CD4-positive, alpha-beta T cell treated with Interleukin-1 beta for 1 hour (primary cell): ENCODE measurements at places on chromosomes 1 and 21.

- DNase-seq: no peak
Observed at GRCh38 chr1:223114871-223115270, 28.2 kb downstream of the TLR5 start.

- DNase-seq: no peak
Observed at GRCh38 chr1:208279826-208280588, 35.8 kb upstream of the PLXNA2 start.

DNA sequence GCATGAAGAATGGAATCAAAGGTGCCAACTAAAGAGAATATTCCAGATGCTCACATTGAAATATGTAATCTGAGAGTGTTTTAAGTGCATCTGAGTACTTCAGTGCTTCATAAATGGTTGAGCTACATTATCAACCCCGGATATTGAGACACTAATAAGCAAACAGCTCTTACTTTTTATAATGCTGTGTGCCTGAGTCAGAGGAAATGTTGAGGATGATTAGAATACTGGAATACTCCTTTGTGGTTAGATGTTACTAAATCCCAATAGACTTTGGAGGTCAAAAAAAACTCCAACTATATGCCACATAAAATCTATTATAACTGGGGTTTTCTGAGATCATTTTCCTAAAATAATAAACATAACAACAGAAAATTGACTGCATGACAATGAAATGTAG lies 12.5 kb upstream of the KCNA3 start:
- DNase-seq: no peak

DNA sequence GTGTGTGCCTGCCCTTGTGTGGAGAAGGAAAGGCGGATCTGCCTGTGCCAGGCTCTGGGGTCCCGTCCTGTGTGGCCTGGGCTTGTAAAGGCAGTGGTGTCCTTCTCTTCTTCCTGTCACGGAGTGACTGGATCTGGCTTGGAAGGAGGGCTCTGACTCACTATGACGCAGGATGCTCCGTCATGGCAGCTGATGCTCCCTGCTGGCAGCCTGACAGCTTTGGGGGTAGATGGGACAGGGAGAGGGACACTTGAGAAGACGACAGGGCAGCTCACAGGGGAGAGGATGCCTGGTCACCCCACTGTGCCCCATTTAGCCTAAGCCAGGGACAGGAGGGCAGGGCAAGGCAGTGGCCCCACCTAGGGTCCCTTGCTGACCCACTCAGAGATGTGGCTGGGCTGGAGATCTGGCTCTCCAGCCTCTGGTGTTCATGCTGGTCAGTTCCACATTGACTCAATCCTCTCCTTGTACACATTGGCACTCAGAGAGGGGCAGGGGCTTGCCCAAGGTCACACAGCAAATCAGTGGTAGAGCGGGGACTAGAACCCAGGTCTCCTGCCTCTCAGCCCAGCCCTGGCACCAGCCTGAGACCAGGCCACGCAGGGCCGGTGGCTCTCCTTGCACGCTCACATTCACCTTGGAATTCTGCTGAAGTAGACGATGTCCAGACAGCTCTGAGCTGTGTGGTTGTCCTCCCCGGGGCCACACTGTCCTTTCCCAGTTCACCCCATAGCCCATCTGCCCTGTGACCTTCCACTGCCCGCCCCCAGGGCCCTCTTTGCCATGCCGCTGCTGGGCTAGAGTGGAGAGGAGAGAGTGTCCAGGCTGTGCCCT lies 2.8 kb upstream of the FAM131C start:
- no peak for DNase-seq

DNA sequence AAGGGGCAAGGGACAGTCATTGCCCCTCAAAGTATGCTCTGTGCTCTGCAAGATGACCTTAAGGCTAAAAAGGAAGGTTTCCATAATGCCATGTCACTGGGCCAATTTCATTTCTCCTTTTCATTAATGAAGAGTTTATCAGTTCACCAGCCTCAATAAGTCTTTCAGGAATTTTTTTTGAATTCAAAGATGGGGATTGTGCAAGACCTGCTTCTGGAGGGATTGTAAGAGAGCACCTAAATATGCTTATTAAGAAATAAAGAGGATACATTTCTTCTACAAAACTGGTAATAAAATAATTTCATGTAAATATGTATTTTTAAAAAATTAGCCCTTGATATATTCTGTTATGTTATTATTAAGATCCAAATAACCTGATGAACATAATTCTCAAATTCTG lies 86.8 kb upstream of the RGS4 start:
- DNase-seq: no peak

- no peak for DNase-seq
Observed at GRCh38 chr1:224737353-224737727, 121.2 kb downstream of the CNIH3 start.

- DNase-seq: no peak
Observed at GRCh38 chr1:208513799-208514198, 269.6 kb upstream of the PLXNA2 start.

DNA sequence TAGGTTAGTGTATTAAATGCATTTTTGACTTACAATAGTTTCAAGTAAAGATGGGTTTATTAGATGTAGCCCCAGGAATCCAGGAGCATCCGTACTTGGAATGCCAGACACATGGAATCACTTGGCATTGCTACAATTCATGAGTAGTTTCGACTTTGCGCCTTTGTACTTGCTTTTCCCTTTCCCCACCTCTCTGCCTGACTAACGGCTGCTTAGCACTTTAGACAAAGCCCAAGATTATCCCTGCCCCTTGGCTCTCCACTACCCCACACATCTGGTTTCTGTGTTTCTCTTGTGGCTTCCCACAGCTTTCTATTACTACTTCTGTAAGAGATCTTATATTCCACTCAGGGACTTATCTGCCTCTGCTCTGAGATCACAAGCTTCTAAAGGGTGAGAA lies 397.7 kb upstream of the POU3F1 start:
- no peak for DNase-seq

DNA sequence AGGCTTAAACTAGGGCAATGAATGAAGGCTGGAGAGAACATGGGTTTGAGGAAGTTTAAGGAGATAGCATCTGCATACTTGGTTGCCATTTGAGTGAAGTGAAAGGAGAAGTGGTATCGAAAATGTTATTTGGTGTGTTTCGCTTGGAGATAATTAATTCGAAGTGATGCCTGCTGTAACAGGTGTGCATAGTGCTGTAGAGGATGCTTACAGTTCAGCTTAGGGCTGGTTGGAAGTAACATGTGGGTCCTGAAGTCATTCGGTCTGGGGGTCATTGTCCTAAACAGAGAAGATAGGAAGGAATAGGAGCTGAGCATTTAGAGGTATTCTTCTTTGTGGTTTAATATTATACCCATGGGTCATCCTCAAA lies 301 bp upstream of the NUDT17 start:
- no peak for DNase-seq
